Spleen (tissue), 13 donors: ENCODE measurements at places on chromosomes 1 and 21. TPM values are rescaled to one million over a fixed set of nuclear protein-coding genes. Genes with fewer than 3 reads are reported as not detected.

DNA sequence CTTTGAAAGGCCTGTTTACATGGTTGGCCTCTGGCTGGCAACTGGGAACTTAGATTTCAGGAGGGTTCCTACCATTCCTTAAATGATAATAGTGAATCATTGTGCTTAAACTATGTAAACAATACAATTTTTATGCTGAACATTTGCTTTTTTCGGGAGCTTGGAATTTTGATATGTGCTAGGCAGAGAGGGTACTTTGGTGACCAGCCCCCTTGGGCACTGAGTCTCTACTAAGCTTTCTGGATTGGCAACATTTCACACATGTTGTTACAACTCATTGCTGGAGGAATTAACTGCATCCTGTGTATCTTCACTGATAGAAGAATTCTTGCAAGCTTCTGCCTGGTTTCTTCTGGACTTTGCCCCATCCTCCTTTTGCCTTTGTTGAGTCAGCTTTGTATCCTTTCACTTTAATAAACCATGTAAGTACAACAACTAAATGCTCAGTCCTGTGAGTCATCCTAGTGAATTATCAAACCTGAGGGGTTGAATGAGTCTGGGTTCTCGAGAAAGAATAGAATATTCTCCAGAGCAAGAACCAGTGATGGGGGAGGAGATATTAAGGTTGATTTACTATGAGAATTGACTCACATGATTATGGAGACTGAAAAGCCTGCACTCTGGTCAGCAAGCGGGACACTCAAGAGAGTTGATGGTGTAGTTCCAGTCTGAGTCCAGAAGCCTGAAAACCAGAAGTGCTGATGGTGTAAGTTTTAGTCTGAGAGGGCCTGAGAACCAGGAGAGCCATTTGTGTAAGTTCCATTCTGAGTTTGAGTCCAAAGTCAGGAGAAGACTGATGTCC, 3.1 kb upstream of the SLC16A4 start:
- no peak for DNase-seq

- DNase-seq: no peak
Measured at GRCh38 chr1:192877283-192877886, 68.5 kb downstream of the RGS2 start.

- DNase-seq: no peak
Measured at GRCh38 chr1:5690898-5691297, 301.3 kb downstream of the NPHP4 start.

Gene FAAH
- polyA plus RNA-seq: 9.6 TPM

DNA sequence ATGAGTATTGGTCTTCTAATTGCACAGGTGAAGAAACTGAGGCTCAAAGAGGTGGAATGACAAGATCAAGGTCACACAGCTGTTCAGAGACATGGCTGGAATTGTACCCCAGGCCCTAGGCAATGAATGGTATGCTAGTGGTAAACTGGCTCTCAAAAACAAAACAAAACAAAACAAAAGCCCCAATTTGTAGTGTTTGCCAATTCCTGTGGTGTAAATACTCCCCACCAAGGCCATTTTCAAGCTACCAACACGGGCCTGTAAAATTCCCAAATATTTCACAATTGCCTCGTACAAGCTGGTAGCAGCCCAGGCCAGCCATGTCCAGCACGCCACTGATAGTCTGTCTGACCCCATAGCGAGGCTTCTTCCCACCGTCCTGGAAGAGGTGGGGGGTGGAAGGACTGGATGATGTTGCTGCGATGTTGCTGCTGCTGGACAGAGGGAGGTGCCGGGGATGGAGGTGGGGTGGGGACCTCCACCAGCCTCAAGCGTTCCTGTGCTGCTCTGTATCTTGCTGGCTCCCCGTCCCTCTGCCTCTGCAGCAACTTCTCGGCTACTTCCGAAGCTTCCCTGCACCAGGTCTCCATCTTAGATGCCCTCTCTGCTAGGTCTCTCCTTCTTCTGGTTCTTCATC, 62.2 kb upstream of the RUNX3 start:
- peak; percentile 71 for DNase-seq

- peak; percentile 47 for DNase-seq
Measured at GRCh38 chr1:22841860-22842281, 130.8 kb downstream of the LACTBL1 start.

GRCh38 chr1:115266729-115267421, 71.2 kb downstream of the NGF start:
- DNase-seq: no peak

DNA sequence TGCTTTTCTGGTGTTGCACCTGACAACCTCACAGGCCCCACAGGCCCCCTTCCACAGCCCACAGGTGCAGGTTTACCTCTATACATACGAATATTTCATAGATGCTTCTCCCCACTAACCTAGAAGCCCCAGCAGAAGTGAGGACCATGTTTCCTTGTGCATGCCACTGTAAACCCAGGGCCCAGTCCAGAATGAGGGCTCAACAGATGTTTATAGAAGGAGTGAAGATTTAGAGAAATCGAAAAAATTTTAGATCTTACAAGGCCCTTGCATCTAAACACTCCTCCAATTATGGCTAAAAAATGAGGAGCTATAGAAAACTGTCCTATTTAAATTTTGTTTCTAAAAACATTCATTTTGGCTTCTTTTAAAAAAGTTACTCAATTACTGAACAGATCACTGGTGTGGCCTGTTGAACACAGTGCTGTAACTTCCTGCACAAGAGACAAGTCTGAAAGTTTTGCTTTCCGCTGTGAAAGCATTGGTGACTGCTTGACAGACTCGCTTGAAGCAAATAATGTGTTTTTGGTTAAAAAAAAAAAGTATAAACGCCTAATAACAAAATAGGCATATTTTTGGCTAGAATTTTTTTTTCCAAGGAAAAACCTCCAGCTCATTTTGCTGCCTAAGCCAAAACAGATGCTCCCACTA, 1.2 kb downstream of the ABCB10 start:
- DNase-seq: no peak

- DNase-seq: no peak
Measured at GRCh38 chr1:75533085-75533484, 77.8 kb downstream of the SLC44A5 start.

DNA sequence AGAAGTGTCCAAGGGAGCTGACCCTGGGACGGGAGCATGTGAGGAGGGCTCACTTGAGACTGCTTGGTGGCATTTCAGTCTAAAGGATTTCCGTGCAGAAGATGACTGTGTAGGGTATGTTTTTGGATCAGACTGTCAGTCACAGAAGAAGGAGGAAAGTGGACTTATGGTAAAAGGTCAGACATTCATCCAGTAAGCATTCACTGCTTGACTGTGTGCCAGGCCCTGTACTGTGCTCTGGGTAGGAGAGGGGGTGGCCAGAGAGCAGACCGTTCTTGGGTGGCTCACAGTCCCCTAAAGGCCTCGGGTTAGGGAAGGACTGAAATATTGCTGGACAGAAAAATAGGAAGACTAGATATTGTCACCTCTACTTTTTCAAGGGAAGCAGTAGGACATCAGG, 2.1 kb upstream of the SERINC2 start:
- no peak for DNase-seq

DNA sequence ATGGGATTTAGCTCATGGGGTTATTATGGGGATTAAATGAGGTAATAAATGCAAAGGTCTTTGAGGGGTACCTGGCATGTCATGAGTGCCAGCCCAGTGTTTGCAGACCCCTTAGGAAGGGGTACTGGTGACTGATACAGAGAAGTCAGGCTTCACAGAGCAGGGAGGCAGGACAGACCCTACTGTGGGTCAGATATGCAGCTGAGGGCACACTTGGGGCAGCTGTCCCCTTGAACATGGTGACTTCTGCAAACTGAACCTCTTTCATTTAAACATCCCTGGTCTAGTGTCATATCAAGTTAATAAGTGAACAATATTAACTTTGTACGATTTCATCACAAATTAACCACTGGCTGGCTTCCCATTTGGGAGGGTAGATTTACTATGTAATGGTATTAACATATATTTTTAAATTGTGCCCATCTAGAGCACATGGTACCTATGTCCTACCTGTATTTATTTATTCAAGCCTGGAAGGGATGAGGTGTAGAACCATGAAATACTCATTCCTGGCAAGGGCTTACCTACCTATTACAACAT, 25.9 kb downstream of the STPG1 start:
- DNase-seq: no peak

Gene RBBP4
- polyA plus RNA-seq: 42.4 TPM

DNA sequence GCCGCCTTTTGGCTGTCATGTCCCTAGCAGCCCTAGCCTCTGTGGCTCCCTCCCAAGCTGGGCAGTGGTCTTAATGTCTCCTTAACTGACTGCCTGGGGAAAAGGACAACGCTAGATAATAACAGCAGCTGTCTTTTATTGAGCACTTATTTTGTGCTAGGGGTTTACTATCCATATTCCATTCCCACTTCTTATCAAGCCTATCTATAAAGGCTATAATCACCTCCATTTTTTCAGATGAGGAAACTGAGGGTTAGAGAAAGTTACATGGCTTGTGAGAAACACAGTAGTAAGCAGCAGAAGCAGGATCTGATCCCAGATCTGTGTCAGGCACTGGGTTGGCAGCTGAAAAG, 6.2 kb downstream of the SH3BGRL3 start:
- no peak for DNase-seq

Gene HUNK
- polyA plus RNA-seq: 0.16 TPM

GRCh38 chr1:9413071-9413876, 120.6 kb downstream of the SPSB1 start:
- peak; percentile 86 for DNase-seq

DNA sequence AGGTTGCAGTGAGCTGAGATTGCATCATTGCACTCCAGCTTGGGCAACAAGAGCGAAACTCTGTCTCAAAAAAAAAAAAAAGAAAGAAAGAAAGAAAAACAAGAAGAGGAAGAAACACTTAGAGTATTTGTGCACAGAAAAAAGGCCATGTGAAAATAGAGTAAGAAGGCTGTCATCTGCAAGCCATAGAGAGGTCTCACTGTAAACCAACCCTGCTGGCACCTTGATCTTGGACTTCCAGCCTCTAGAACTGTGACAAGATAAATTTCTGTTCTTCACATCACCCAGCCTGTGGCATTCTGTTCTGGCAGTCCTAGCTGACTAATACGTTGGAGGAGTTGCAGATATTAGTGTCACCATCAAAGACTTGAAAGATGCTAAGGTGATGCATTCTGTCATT, 12.1 kb upstream of the ZDHHC18 start:
- no peak for DNase-seq

- DNase-seq: peak; percentile 85
Measured at GRCh38 chr1:11842154-11843041, 5.2 kb downstream of the NPPA start.

DNA sequence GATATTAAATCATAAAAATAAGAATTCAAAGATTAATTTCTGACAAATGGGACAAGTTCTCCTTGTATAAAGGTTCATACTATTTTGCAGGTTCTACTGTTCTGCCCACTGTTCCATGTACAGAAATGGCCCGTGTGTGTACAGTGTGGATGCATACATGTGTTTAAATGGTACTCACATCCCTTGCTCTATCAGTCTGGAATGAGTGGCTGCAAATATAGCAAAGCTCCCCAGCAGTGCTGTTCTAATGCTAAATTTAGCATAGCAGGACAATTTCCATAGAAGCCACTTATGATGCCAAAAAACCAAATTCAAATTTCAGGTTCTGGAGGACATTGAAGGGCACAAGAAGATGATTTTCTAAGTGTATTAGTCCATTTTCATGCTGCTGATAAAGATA, 9.4 kb upstream of the SEC16B start:
- no peak for DNase-seq

- no peak for DNase-seq
Measured at GRCh38 chr1:231421546-231421970, 529 bp downstream of the EGLN1 start.

Gene ESPN
- polyA plus RNA-seq: 0.26 TPM

GRCh38 chr1:193031431-193031830, 27.7 kb downstream of the UCHL5 start:
- DNase-seq: no peak

DNA sequence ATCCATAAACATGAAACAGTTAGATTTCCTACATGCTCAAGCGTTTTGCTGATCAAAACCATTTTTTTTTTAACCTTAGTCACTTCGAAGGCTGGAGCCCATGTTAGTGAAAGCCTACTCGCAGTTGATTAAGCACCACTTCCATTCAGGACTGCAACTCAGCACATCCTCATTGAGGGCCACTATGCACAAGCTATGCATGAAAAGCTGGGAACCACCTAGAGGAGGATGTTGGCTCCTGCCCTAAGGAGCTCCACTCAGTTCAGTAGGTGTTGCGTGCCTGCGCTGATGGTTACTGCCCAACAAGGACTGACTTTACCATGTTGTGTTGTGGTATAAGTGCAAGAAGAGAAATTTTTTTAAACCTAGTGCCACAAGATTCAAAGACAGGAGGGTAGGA, 181.4 kb upstream of the L1TD1 start:
- DNase-seq: no peak

DNA sequence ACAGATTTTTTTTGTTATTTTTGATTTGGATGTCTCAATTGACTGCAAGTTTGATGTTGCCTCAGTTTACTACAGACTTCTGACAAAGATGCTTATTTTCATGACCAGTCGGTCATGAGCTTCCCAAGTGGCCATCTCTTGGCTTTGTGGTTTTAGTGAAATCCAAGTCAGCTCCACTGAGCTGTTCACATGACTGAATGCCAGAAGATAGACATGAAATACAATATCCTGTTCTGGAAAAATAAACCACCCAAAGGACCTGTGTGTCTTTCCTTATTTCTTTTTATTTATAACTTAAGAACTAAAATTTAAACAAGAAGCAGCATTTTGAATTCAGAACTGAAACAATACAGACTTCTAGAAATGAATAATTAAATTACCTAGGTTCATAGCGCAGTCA, 89.3 kb downstream of the HMCN1 start:
- no peak for DNase-seq

- DNase-seq: no peak
Measured at GRCh38 chr1:239458144-239458500, 71.8 kb downstream of the CHRM3 start.

DNA sequence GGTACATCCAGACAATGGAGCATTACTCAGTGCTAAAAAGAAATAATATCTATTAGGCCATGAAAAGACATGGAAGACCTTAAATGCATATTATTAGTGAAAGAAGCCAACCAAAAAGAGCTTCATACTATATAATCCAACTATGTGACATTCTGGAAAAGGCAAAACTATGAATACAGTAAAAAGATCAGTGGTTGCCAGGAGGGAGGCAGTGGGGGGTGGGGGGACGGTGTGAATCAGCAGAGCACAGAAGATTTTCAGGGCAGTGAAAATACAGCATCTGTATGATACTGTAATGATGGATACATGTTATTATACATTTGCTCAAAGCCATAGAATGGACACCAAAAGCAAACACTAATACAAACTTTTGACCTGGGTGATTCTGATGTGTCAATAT, 339.4 kb upstream of the SNX7 start:
- no peak for DNase-seq

DNA sequence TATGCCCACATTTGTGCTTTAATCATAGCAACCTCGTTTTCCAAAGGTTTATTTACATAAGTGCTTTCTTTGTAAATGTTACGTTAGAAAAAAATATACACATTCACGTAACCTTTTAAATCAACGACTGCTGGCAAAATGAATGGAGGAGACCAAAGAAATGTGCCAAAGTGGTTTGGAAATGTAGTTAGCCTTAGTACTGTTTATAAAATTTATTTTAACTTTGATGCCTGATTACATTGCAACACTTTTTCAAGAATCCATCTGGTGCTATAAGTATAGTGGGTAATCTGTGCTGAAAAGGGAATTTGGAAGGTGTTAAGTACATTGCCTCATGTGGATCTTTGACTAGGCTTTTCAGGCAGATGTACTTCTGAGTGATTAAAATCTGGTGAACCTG, 108.9 kb downstream of the IFI44 start:
- no peak for DNase-seq

- no peak for DNase-seq
Measured at GRCh38 chr1:12438349-12438924, 179.6 kb downstream of the DHRS3 start.
